ENCODE measurements at places on chromosomes 6 and 20.

DNA sequence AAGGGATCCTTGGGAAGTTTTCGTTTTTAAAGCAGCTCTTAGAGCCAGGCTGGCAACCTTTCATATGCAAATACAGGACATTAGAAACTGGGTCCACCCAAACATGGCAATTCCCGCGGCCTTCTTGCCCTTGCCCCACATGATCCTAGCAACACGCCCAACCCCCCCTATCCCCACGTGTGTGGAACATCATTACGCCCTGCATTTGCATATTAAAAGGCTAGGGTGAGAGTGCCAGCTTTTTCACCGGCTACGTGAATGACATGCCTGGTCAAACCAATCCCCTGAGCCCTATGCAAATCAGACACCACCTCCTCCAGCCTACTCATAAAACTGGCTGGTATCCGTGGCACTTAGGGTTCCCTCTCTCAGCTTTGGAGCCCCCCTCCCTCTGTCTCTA is 88.1 kb downstream of the TNFRSF21 start:
- DNase-seq, result no peak

DNA sequence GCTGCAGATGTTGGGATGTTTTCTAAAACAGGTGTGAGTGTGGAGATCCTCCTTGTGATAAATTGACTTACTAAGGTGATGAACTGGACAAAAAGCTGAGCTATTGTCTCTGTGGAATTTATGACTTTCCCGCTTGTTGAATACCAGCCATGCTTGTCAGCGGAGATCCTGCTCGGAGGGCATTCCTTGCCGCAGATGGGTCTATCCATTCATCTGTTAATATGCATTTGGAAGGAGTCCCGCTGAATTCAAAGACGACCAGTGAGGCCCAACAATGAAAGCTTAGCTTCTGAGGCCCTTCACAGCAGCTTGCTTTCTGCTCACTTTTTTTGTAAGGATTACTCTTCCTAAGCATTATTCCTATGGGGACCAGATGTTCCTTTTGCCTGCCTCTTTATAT is 124.9 kb downstream of the TIAM2 start:
- DNase-seq, result no peak

GRCh38 chr20:58492795-58493524 is 22.2 kb downstream of the APCDD1L start:
- no peak for DNase-seq

DNA sequence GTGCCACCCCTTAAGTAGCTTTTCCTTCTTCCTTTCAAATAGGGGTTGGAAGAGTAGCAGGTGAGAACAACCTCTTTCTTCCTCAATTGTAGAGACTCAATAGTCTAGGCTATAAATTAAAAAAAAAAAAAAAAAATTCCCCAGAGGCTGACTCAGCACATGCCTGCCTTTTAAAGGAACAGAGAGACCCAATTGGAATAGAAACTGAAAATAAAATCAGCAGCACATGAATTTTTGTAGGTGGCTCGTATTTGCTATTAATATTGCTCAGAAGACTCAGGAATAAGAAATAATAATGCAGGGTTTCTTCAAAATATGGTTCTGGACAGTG is 19.3 kb downstream of the TOP1 start:
- DNase-seq, result no peak

GRCh38 chr6:159229651-159230051 is 60.5 kb downstream of the FNDC1 start:
- DNase-seq, result no peak

- no peak for DNase-seq
Measured at GRCh38 chr20:20289331-20289730, 78.6 kb upstream of the INSM1 start.

GRCh38 chr6:14001329-14002012 is 76.7 kb downstream of the RNF182 start:
- no peak for DNase-seq

DNA sequence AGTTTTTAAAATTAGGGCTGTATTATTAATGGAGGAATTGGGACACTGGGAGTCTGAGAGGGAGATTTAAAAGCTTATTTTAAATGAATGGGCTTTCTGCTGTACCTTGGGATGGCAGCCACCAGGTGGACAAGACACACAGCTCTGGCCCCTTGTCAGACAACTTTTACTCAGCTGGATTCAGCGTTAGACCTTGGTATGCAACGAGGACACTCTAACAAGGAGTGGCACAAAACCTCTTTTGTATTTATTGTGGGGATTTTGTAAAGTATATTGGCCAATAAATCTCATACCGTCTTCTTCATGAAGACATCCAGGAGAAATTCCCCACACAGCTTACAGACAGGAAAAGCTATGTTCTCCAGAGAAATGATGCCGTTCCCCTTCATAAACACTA is 105.7 kb downstream of the LCA5 start:
- DNase-seq, result no peak

- no peak for DNase-seq
Measured at GRCh38 chr6:4403828-4404227, 268.5 kb upstream of the ECI2 start.

- DNase-seq, result no peak
Measured at GRCh38 chr20:2578475-2579192, 42.3 kb downstream of the TMC2 start.

GRCh38 chr6:34066218-34066571 is 79.7 kb downstream of the GRM4 start:
- DNase-seq, result no peak

DNA sequence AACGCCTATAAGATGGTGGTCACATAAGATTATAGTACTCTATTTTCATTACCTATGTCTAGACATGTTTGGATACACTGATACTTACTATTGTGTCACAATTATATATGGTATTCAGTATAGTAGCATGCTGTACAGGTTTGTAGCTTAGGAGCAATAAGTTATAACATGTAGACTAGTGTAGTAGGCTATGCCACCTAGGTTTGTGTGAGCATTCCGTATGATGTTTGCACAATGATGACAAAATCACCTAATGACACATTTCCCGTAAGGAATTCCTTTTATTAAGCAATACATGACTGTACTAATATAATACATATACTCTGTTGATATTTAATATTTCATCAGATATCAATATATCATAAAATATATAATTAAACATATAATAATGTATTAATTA is 540.7 kb downstream of the BMP2 start:
- DNase-seq, result no peak
